ENCODE measurements at places on chromosomes 13 and 19.

DNA sequence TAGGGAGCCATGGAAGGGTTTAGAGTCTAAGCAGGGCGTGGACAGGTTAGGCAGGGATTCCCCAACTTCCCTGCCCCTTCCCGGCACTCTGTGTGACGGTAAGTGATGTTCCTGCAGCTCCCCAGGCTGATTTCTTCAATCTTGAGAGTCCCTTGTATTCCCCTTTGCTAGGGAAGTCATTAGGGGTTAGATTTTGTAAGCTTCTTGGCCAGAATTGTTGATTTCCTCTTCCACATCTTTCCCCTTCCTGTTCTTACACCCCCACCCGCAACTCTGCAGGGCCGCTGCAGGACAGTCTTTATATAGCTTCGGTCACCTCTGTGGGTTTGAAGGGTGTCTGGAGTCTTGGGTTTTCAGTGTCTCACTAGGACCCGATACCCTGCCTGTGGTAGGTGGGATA, 10.6 kb upstream of the ADGRE1 start:
- peaks cover 10% of the 10 kb centered on the region for H3K27me3 ChIP-seq
- H3K4me3 ChIP-seq = no peak overlapping the region
- no peaks in the 10 kb centered on the region for H3K4me1 ChIP-seq
- H3K36me3 ChIP-seq = no peaks in the 10 kb centered on the region
- no peak for DNase-seq

DNA sequence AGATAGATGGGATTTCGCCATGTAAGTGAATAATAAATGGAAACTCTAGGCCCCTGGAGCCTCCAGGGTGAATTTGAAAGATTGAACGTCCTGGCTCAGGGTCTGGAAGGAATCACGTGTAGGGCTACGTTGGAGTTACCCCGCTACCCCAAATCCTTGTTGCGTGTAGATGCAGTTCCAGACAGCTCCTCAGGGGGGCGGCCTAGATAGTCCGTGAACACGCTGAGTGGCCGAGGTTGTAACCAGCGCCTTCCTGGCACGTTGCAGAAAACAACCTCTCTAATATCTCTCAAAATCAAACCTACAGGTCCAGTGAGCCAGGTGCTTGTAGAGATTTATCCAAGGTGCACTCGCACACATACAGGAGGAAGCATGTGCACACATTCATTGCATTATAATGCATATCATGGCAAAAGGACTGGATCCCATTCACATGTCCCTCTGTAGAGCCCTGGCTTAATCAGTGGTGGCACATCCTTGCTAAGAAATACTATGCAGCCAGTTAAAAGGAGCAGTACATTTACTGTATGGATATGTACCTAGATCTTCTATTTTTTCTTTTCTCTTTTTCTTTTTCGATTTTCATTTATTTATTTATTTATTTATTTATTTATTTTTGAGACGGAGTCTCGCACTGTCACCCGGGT, 2.5 kb upstream of the KEAP1 start:
- H3K4me3 ChIP-seq = no peak overlapping the region
- H3K27ac ChIP-seq = no peak overlapping the region
- H3K4me1 ChIP-seq = peaks cover 31% of the 10 kb centered on the region

DNA sequence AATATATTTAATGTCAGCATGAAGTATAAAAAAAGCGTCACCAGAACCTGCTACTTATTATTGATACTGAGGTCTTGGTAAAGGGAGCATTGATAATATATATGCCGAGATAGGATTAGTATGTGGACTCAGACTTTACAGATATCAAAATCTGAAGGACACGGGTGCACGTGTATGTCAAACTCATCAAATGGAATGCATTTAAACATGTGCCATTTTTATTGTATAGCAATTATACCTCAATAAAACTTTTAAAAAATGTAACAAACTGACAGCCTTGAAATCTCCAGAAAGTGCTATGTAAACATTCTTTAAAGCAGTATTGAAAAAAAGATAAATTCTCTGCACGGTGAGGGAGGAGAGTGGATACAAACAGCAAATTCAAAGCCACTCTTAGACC, 157.9 kb downstream of the RNF17 start:
- DNase-seq = no peak
- no peaks in the 10 kb centered on the region for H3K27me3 ChIP-seq
- H3K4me3 ChIP-seq = peak overlapping the region; percentile 82
- H3K36me3 ChIP-seq = no peaks in the 10 kb centered on the region
- peaks cover 10% of the 10 kb centered on the region for H3K4me1 ChIP-seq

GRCh38 chr19:31057476-31057875, 291.8 kb downstream of the TSHZ3 start:
- no peaks in the 10 kb centered on the region for H3K27me3 ChIP-seq
- no peaks in the 10 kb centered on the region for H3K36me3 ChIP-seq
- no peak overlapping the region for H3K4me3 ChIP-seq
- H3K27ac ChIP-seq = no peak overlapping the region

DNA sequence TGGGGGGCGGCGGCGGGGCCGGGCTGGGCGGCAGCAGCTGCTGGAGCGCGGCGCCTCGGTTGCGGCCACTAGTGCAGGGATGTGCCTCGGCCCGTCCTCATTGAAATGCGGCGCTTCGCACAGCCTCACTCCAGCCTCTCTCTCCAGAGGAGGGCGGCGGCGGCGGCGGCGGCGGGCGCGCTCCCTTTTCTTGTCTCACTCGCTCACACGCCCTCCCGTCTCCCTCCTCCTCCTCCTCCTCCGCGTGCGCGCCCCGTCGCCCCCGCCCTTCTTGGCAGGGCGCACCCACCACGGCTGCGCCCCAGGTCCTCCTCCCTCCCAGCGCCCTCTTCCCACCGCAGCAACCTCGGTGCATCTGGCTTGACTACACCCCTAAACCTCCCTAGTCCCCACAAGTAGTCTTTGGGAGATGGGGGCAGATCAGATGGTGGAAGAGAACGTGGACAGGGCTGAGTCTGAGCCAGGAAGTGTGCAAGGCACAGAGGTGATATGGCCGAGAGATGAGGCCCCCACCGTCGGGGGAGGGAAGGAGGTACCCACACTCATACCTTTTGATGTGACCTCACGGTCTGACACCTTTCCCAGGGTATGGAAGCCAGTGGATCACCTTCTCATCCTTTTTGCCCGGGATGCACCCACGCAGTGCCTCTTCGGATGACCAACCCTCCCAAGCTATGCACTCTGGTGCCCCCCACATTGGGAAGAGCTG, at the start of gene DCLK1:
Gene DCLK1 (minus strand): TSS at position 161 of the 709 bp plus-strand sequence.
- H3K4me3 ChIP-seq = peak within 1 kb of the TSS; percentile 58
- peak; percentile 78 for DNase-seq
- peaks cover 16% of the 10 kb centered on the region for H3K4me1 ChIP-seq
- peaks cover 26% of the 10 kb centered on the region for H3K27me3 ChIP-seq

GRCh38 chr19:47650700-47651099, 41.8 kb downstream of the BICRA start:
- H3K27me3 ChIP-seq = no peaks in the 10 kb centered on the region
- no peak overlapping the region for H3K27ac ChIP-seq
- no peak overlapping the region for H3K4me3 ChIP-seq
- DNase-seq = no peak

DNA sequence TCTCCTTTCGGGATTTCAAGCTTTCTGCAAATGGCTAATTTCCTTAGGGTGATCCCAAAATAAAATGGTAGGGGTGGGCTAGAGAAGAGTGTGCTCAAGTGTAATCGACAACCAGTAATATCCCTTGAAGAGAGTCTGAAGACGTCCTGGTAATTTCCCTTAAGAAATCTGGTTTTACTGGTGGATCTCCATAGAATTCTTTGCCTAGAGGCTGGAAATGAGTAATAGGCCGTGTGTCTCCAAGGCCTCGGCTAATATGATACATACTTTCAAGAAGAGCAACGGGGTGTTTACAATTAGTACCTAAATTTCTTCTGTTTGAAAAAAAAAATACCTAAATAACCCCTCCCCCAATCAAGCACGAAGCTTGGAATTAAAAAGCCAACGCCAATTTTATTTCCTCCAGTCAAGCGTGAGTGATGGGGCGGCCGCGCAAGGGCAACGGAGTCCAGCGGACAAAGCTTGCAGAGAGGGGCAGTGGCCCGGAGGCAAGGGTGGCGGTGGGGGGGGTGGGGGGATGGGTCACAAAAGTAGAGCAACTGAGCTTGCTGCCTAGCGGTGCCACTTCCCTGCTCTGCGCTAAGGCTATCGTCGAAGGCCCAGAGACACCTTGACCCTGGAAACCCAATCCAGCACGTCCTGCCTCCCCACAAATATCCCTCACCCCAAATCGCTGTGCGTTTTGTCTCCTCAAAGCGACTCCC, 7.8 kb downstream of the SOX21 start:
- no peak overlapping the region for H3K4me3 ChIP-seq
- no peak for DNase-seq
- H3K4me1 ChIP-seq = peaks cover 18% of the 10 kb centered on the region
- no peaks in the 10 kb centered on the region for H3K36me3 ChIP-seq

GRCh38 chr13:62593804-62594203, 1178.2 kb upstream of the PCDH20 start:
- no peak overlapping the region for H3K4me3 ChIP-seq
- H3K4me1 ChIP-seq = no peaks in the 10 kb centered on the region
- no peaks in the 10 kb centered on the region for H3K27me3 ChIP-seq
- DNase-seq = no peak
- no peak overlapping the region for H3K27ac ChIP-seq

DNA sequence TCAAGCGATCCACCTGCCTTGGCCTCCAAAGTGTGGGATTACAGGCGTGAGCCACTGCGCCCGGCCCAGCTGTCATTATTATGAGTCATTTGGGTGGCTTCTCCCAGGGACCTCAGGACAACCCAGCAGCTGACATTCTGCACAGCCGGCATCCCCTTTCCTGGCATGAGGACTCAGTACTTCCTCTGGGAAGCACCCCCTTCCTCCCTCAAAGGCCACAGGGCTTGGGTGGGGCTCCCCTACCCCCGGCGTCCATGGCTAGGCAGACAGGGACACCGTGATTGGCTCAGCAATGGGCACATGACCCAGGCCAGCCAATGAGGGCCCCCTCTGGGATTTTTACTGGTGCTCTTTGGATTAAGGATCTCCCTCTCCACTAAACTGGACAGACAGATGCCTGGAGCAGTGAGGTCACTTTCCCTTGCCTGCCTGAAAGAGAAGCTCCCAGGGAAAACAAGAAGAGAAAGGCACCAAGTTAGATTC, 6.0 kb downstream of the KANK2 start:
- H3K4me1 ChIP-seq = peaks cover 56% of the 10 kb centered on the region
- peak; percentile 91 for DNase-seq
- H3K27me3 ChIP-seq = no peaks in the 10 kb centered on the region
- H3K36me3 ChIP-seq = peaks cover 24% of the 10 kb centered on the region

DNA sequence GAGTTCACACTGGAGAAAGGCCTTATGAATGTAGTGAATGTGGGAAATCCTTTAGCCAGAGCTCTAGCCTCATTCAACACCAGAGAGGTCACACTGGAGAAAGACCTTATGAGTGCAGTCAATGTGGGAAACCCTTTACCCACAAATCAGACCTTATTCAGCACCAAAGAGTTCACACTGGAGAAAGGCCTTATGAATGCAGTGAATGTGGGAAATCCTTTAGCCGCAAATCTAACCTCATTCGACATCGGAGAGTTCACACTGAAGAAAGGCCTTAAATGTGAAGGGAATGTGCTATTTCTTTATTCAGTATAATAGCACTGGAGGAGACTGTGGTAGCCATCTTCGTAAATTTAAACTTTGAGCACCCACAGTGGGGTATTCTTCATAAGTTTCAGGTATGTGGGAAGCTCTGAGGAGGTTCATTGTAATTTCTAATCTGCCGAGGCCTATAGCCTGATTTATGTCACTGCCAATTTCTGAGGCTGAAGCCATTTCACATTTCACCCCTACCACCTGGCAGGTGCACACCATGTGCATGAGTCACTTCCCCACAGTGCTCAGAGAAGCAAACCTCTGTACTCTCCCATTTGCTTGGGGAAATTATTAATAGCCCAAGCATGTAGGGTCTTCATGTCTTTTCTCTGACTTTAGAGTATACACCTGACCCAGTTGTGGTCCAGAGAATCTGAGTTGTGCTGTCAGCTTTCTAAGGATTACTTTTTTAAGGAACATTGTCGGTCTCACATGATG, 6.4 kb downstream of the ZNF551 start:
- H3K36me3 ChIP-seq = peaks cover 54% of the 10 kb centered on the region
- peaks cover 3% of the 10 kb centered on the region for H3K4me1 ChIP-seq
- DNase-seq = no peak
- H3K27me3 ChIP-seq = no peaks in the 10 kb centered on the region

DNA sequence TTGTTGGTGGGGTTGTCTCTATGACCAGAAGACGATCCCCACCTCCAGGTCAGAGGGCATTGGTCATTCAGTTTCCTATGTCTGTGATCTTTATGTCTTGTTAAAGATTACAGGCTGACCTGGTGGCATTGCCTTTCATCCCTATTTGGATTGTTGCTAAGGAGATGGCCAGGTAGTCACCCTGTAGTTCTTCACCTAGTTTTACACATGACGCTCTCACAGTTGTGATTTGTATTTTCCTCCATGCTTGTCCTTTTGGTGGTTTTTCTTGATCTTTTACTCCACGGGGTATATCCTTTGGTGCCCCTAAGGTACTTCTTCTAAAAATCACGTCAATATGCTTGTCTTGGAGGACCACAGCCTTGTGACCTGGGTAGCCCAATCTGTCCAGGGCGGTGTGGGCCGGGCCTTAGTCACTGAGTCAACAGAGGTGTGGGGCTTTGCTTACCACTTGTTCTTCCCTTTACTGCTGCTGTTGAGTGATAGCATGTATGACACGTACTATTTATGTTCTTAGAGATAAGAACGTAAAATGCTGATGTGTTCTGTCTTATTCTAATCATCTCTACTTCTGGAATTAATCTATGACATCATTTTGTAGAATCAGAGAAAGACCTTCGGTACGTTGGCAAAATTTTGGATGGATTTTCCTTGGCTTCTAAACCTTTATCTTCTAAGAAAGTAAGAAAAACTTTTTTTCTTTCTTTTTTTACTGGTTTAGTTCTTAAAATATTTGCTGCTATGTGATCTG, 20.1 kb downstream of the GPATCH1 start:
- no peak overlapping the region for H3K4me3 ChIP-seq
- no peak overlapping the region for H3K27ac ChIP-seq
- no peaks in the 10 kb centered on the region for H3K27me3 ChIP-seq
- peaks cover 68% of the 10 kb centered on the region for H3K36me3 ChIP-seq
- no peak for DNase-seq
- no peaks in the 10 kb centered on the region for H3K4me1 ChIP-seq

DNA sequence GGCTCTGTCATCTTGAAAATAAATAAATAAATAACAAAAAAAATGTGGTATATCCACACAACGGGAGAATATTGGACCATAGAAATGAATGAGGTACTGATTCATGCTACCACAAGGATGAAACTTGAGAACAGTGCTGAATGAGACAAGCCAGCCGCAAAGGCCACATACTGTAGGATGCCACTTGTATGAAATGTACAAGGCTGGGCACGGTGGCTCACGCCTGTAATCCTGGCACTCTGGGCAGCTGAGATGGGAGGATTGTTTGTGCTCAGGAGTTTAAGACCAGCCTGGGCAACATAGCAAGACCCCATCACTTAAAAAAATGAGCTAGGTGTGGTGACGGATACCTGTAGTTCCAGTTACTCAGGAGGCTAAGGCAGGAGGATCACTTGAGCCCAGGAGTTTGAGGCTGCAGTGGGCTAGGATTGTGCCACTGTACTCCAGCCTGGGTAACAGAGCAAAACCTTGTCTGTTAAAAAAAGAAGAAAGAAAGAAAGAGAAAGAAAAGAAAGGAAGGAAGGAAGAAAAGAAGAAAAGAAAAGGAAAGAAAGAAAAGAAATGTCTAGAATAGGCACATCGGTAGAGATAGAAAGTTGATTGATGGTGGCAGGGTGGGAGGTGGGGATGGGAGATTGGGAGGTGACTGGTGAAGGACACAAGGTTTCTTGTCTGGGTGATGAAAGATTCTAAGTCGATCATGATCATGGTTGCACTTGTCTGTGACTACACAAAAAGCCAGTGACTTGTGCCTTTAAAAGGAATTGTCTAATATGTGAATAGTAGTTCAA, 20.3 kb downstream of the HPN start:
- DNase-seq = no peak
- H3K36me3 ChIP-seq = no peaks in the 10 kb centered on the region
- H3K27me3 ChIP-seq = no peaks in the 10 kb centered on the region
- H3K27ac ChIP-seq = no peak overlapping the region

Measured in suprapubic skin (tissue), 4 donors.